Stimulated activated CD4-positive, alpha-beta T cell treated with anti-CD3 and anti-CD28 coated beads, TNF-alpha, amount 100 ng/mL, for 24 hours (primary cell): ENCODE measurements at places on chromosomes 5 and 9.

GRCh38 chr5:28558196-28558595 lies 1519.8 kb upstream of the CDH9 start:
- DNase-seq, result no peak

DNA sequence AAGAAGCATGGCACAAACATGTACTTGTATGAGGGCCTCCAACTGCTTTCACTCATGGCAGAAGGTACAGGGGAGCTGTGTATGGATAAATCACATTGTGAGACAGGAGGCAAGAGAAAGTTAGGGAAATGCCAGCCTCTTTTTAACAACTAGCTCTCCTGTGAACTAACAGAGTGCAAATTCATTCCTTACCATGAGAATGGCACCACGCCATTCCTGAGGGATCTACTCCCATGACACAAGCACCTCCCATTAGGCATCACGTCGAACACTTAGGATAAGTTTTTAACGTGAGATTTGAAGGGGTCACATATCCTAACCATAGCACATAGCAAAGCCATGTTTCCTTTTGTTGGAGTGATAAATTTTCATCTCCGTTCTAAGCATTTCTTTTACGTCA lies 747.2 kb upstream of the CHD1 start:
- DNase-seq, result no peak

- DNase-seq, result no peak
Measured at GRCh38 chr5:140249536-140249935, 53.4 kb downstream of the PFDN1 start.

DNA sequence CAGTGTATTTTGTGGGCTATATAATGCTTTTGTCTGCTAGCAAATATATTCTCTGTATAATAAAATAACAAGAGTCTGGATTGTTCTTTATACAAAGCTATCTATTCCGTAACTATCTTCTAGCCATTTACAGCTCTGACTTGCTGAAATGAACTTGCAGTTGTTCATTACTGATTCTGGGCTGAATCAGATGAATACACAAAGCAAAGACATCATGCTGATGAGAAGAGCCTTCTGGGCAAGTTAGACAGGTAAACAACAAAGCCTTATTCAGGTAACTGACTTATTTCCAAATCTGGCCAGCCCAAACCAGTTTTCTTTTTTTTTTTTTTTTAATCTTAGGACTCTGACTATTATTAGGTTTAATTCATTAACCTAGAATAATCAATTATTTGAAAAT lies 255.5 kb downstream of the KIAA0825 start:
- DNase-seq, result no peak

DNA sequence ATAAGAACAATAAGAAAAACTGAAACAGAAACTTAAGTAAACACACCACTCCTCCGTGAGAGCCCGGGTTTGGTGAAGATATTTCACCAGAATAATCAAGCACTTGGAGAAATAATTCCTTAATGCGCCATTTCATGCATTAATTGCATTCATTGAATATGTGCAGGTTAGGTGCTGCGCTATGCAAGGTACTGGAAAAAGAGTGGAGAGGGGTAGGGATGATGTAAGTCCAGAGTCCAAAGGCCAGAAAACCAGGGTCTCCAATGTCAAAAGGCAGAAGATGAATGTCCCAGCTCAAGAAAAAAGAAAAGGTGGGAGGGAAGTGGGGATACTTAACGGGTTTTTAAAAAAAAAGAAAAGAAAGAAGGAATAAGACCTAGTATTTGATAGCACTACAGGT lies 669 bp upstream of the ZFP37 start:
- DNase-seq, result no peak

GRCh38 chr9:96437454-96437853 lies 12.5 kb upstream of the HABP4 start:
- no peak for DNase-seq

GRCh38 chr9:2419347-2419746 lies 202.2 kb upstream of the VLDLR start:
- no peak for DNase-seq
